Endothelial cell (in vitro differentiated cells): ENCODE measurements at places on chromosomes 6 and 20.

DNA sequence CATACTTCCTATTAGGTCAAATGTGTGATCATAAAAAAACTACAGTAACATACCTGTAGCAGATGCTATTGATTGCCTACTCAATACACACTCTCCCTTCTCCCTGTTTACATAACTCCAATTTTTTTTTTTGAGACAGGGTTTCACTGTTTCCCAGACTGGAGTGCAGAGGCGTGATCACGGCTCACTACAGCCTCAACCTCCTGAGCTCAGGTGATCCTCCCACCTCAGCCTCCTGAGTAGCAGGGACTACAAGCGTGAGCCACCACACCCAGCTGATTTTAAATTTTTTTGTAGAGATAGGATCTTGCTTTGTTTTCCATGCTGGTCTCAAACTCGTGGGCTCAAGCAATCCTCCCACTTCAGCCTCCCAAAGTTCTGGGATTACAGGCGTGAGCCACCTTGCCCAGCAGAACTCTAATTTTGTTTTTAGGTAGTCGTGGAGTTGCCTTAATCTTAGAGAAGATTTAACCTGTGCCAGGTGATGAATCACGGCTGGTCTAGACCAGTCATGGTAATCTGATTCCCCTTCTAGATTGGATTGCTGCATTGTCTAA, 14.0 kb upstream of the KIF3B start:
- no peak for DNase-seq

- no peak for DNase-seq
Observed at GRCh38 chr20:39243962-39244361, 281.8 kb downstream of the DHX35 start.

DNA sequence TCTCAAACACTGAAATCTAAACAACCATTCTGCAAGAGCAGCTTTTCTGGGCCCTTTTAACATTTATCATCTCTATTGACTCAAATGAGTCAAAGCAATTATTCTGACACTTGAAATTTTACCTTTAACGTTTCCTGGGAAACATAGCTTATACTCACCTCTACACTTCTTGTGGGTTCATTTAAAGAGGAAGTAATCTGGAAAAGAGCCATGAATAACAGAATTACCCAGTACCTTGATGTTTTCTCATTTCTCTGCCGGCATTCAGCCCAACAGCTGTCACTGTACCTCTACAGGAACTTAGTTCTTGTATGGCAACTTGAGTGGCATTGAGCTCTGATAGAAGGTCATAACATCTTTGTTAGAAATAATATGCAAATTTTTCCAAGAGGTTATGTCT, 272.2 kb downstream of the KCNQ5 start:
- no peak for DNase-seq

DNA sequence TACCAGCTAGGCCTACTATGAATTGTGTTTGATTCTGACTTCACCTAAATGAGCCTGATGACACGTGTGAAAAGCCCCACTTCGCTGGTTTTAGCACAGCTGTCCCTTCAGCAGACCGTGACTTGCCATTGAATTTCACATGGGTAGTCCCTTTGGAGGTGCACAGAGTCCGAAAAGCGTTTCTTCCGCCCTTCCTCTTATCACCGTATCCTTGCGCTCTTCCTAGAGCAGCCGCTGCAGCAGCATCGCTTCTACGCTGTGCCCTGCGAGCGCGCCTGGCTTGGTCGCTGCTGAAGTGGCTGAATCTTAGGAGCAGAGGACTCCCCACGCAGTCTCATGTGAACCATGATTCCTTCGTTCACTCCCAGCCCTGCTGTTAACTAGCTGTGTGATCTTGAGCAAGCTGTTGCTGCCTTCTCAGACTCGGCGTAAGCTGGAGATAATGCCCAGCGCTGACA, 127.0 kb downstream of the PACRG start:
- no peak for DNase-seq

GRCh38 chr6:43736211-43736786, 33.7 kb upstream of the VEGFA start:
- DNase-seq, result no peak

GRCh38 chr6:143223895-143224294, 163.2 kb downstream of the AIG1 start:
- no peak for DNase-seq
